Fibroblast of villous mesenchyme (primary cell): ENCODE measurements at places on chromosomes 11 and 22. TPM values are rescaled to one million over a fixed set of nuclear protein-coding genes. Genes with fewer than 3 reads are reported as not detected.

IL10RA gene
- total RNA-seq: not detected in 2 replicates

- DNase-seq: no peak
Measured at GRCh38 chr22:50717709-50718351, 20.2 kb upstream of the ACR start.

DNA sequence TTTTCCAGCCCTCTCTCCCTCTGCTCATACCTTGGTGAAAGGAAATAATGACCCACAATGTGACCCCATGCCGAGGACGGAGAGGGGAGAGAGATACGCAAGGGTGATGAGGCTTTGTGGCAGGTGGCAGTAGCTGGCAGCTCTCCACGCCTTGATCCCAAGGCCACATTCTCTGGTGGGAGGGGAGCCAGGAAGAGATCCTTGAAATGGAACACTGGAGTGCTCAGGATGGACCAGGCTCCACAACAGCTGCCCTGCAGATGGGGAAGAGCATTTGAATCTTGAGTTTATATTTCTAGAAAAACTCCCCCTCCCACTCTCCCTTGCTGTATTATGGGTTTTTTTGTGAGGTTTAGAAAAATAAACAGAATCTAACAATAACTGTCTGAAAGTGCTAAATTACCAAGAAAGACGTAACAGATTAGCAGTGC is 61.6 kb upstream of the CDON start:
- DNase-seq: peak; percentile 64

GRCh38 chr11:76597533-76598425 is 72.8 kb downstream of the LRRC32 start:
- no peak for DNase-seq

DNA sequence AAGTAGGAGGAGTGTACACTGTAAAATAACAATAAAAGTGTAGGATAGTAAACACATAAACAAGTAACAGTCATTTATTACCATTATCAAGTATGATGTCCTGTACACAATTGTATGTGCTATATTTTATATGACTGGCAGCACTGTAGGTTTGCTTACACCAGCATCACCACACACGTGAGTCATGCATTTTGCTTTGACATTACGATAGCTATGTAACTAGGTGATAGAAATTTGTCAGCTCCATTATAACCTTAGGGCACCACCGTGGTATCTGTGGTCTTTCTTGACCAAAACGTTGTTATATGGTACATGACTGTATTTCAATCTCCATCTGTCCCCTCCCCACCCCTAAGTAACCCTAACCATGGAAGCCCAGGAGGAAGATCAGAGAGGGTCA is 1.1 kb downstream of the DNAL4 start:
- no peak for DNase-seq

MS4A3 gene
- total RNA-seq: not detected in 2 replicates
